ENCODE measurements at places on chromosomes 2 and 18.

DNA sequence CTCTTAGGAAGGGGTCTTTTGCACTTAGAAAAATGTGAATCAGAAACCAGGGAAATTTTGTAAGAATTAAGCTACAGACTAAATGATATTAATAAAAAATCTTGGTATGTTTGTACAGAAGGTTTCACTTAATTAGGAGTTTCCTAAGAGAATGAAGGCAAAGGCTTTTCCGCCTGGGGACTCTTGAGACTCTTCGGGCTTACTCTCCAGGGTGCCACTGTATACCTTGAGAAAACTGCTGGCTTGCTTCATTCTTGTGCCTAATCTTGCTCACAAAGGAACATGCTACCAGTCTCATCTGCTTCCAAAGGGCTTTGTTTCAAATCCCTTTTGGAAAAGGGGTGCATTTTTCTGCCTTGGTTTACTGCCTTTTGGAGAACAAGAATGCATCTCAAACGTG is 49.5 kb downstream of the ACTR2 start:
- no peak for DNase-seq

- DNase-seq = no peak
Measured at GRCh38 chr18:45571714-45572113, 43.6 kb upstream of the SLC14A2 start.

DNA sequence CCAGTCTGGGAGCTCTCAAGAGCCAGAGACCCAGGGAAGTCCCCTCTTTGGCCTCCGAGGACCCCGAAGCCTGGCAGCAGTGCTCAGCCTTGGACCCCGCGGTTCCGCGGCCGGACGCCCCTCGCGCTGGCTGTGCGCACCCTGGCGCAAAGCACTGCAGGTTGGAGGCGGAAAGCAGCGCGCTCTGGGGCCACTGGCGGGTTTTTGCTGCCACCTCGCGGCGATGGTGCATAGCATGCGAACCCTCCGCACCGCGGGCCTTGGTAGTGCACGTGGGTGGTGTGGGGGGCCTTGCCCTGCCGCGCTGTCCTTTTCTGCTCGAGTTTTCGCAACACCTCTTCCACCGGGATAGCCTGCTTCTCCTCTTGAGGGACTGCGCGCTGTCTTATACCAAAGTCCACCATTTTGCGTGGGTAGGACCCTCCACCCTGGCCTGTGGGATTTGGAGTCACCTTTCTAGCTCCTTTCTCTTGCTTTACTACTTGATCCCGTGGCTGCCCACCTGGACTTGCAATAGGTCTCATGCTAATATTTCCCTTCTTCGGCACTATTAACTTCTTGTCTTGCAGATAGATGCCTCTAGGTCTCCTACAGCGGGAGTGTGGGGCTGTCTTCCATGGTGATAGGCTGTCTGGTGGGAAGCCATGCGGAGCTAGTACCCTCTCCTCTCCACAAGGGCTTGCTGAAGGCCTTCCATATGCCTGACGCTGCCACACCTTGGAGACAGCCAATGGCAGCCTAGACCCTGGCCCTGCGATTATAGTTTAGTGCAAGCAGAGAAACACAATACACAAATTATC is 14.3 kb downstream of the SIX3 start:
- DNase-seq = peak; percentile 28

DNA sequence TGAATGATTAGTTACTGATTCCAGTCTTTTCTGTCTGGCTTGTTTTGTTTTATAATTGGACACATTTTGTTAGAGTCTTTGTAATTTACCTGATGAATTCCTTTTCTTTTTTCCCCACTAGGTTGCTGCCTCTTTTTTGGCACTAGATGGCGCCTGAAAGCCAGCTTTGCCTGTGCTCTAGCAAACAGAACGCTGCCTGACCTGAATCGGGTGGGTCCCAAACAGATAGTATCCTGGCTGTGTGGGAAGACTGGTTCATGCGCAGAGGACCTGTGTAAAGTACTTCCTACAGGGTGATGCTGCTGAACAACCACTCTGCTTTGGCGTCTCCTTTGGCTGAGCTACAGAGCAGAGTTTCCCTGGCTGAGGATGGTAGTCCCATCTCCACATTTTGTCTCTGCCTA is 288.2 kb downstream of the IKZF2 start:
- peak; percentile 69 for DNase-seq

DNA sequence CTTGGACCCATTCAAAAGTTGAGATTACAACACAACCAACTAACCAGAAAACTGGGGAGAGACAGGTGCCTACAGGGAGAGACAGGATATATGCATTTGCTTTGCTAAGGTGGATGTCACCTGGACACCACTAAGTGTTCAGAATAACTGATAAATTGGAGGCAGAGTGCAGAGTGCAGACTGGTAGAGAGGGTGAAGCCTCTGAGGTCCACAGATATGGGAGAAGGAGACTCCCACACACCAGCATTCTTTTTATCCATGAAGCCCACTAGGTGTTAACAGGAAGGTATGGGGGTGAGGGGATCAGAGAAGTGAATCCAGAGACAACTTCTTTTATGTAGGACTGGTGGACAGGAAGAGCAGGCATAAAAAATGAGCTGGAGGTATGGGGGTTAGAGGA is 1310.0 kb upstream of the ZEB2 start:
- no peak for DNase-seq

DNA sequence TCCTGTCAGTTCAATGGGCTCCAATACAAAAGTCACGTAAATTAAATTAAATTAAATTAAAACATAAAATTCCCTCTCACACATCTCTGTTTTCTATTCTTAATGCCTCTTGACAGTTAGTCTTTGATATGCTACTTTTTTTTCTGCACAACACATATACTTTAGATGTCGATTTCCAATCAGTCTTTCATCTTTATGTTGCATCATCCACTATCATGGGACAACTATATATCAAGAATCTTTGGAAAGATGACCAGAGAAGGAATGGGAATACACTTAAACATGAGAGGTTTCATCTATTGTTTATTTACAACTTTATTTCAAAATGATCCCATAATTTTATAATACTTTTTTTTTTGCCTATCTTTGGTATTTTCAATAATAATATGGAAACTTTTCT is 733.3 kb upstream of the FANCL start:
- no peak for DNase-seq

DNA sequence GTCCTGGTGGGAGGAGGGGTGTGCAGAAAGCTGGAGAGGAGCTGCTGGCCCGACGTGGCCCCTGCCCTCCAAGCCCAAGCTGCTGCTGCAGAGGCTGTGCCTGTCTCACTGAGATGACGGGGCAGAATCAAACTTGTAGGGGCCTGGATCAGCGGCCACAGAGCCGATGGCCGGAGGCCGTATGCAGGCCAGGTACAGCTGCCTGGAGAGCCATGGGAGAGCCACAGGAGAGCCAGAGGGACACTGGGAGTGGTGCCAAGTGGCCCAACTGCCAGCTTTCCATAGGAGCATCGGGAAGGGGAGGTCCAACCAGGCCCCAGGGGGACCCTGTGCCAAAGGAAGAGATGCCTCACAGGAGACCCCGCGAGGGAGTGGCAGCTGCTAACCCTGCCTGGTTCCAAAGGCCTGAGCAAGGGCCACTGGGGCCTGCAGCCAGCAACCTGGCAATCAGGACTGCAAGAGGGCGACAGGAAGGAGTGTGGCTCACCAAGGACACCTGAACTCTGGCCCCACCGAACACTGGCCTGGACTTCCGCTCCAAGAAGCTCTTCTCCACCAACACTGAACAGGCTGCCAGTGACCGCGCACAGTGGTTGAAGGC is 70.7 kb downstream of the HDAC4 start:
- no peak for DNase-seq

- DNase-seq = no peak
Measured at GRCh38 chr18:23643815-23644490, 18.8 kb downstream of the ANKRD29 start.

- no peak for DNase-seq
Measured at GRCh38 chr2:43751476-43751990, 22.3 kb upstream of the DYNC2LI1 start.
